ENCODE measurements at places on chromosomes 4 and X. TPM values are rescaled to one million over a fixed set of nuclear protein-coding genes. Genes with fewer than 3 reads are reported as not detected.
A peak's percentile ranks its signal among the peaks of the same experiment; 100 is the strongest.

- H3K4me1 ChIP-seq: no peaks in the 10 kb centered on the region
- no peak overlapping the region for H3K27ac ChIP-seq
- peak; percentile 10 for DNase-seq
- no peaks in the 10 kb centered on the region for H3K36me3 ChIP-seq
Measured at GRCh38 chr4:146415829-146416228, 105.9 kb downstream of the SLC10A7 start.

GRCh38 chr4:89463341-89463740 lies 155.7 kb upstream of the GPRIN3 start:
- H3K27ac ChIP-seq: no peak overlapping the region
- DNase-seq: no peak
- no peaks in the 10 kb centered on the region for H3K27me3 ChIP-seq
- H3K4me1 ChIP-seq: no peaks in the 10 kb centered on the region

DNA sequence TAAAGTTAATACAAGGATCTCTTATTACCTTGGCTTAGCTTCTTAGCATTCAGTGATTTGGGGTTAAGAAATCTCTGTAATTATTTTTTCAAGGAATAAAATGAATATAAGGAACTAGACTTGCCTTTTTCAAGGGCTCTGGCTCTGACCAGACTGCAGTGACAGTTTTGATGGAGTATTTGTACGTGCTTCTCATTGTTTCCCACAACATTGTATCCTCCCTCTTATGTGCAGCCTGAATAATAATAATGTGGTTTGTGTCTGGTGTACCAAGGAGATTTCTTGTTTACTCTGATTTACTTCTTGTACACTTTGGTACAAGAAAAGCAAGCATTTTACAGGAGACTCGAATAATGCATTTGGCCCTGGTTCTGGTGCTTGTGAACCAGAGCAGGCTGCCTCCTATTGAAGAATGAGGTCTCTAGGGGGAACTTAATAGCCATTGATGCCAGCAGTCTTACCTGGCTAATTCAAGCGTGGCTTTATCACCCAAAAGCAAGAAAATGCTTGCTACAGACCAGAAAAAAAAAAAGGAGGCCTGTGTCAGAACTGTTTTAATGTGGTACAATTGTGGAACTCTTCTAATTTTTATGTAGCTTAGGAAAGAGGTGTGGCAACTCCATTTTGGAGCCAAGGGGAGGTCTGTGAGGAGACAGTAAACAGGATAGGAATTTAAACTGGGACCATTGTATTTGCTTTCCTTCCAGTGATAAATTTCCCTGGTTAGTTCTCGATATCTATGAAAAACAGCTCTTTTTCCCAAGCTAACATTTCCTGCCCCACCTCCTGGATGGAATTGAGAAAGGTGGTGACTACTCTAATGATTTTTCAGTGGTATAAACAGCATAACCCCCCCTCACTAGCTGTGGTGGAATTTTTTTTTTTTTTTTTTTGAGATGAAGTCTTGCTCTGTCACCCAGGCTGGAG lies 5.6 kb downstream of the OTC start:
- peaks cover 9% of the 10 kb centered on the region for H3K27me3 ChIP-seq
- no peak for DNase-seq
- no peaks in the 10 kb centered on the region for H3K4me1 ChIP-seq

- no peak overlapping the region for H3K4me3 ChIP-seq
- peaks cover 26% of the 10 kb centered on the region for H3K36me3 ChIP-seq
- H3K27me3 ChIP-seq: no peaks in the 10 kb centered on the region
- no peak overlapping the region for H3K27ac ChIP-seq
- DNase-seq: no peak
- no peaks in the 10 kb centered on the region for H3K4me1 ChIP-seq
Measured at GRCh38 chr4:6869944-6870343, 39.7 kb upstream of the TBC1D14 start.

DNA sequence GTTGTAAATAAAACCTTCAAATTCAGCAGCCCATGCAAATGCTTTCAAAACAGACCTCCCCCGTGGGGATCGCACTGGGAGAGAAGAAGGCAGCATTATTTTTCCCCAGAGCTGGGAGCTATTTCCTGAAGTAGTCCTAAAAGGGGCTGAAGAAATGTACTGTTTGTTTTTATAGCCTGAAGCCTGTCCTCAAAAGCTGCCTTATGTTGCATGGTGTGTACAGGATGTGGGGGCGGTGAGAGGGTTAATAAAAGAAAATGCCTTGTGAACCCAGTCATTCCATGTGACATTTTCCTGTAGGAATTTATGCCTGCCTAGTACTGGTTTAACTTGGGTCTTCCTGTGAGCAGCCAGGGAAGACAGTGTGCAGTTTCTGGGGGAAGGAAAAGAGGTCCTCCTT lies 144.1 kb downstream of the SOWAHB start:
- H3K36me3 ChIP-seq: no peaks in the 10 kb centered on the region
- DNase-seq: peak; percentile 35
- H3K27me3 ChIP-seq: no peaks in the 10 kb centered on the region
- H3K4me3 ChIP-seq: no peak overlapping the region
- H3K27ac ChIP-seq: no peak overlapping the region

GRCh38 chrX:22105971-22106370 lies 73.8 kb downstream of the PHEX start:
- H3K27ac ChIP-seq: no peak overlapping the region
- no peaks in the 10 kb centered on the region for H3K4me1 ChIP-seq
- no peaks in the 10 kb centered on the region for H3K36me3 ChIP-seq
- H3K27me3 ChIP-seq: peaks cover 5% of the 10 kb centered on the region

DNA sequence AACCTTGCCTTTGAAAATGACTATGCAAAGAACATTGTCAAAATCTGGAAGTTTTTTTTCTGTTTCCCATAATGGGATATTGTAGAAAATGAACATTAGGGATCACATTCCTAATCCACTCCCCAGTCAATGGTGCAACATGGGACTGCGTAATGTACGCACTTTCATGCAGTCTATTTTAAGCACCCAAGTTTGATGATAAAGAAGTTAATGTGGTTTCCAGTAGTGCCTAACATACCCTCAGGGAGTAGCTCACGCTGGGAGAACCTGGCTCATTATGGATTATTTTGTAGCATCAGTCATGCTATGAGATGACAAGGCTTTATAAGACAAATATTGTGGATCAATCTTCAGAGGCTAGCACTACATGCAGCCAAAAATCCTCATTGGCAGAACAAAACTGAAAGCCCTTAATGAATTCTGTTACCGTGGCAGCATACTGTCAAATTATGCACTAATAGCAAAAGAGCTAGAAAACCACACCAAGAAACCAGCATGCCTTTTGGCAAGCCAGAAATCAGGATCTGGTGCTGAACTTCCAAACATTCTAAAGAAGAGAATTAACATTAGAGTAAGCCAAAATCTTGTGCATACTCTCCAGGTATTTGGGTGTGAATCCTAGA lies 1392.8 kb upstream of the TENM3 start:
- no peak overlapping the region for H3K27ac ChIP-seq
- H3K27me3 ChIP-seq: no peaks in the 10 kb centered on the region
- no peak overlapping the region for H3K4me3 ChIP-seq
- H3K4me1 ChIP-seq: no peaks in the 10 kb centered on the region
- H3K36me3 ChIP-seq: no peaks in the 10 kb centered on the region

DNA sequence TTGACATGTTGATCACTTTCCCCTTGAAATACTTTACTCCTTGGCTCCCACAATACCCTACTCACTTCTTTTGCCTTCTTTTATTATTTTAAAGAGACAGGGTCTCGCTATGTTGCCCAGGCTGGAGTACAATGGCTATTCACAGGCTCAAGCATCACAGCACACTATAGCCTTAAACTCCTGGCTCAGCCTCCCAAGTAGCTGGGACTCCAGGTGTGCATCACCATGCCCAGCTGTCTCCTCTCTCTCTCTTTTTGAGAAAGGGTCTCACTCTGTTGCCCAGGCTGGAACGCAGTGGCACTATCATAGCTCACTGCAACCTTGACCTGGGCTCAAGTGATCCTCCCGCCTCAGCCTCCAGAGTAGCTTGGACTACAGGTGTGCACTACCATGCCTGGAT lies 51.6 kb downstream of the SUPT20HL2 start:
- H3K27ac ChIP-seq: no peak overlapping the region
- peaks cover 32% of the 10 kb centered on the region for H3K27me3 ChIP-seq
- no peaks in the 10 kb centered on the region for H3K36me3 ChIP-seq
- H3K4me3 ChIP-seq: no peak overlapping the region
- DNase-seq: no peak
- no peaks in the 10 kb centered on the region for H3K4me1 ChIP-seq

GRCh38 chr4:57418133-57418532 lies 307.9 kb upstream of the IGFBP7 start:
- no peaks in the 10 kb centered on the region for H3K4me1 ChIP-seq
- no peaks in the 10 kb centered on the region for H3K27me3 ChIP-seq
- DNase-seq: no peak
- H3K36me3 ChIP-seq: no peaks in the 10 kb centered on the region
- H3K4me3 ChIP-seq: no peak overlapping the region

GRCh38 chr4:108702960-108703359 lies 52.6 kb downstream of the OSTC start:
- no peaks in the 10 kb centered on the region for H3K4me1 ChIP-seq
- no peak overlapping the region for H3K27ac ChIP-seq
- H3K27me3 ChIP-seq: no peaks in the 10 kb centered on the region

TMEM271 gene
- not detected for total RNA-seq

GSX2 gene
- total RNA-seq: not detected

MAGEA8 gene
- not detected for total RNA-seq

AKAP4 gene
- not detected for total RNA-seq

MAGEA12 gene
- not detected for total RNA-seq
